Caco-2 (cell line): ENCODE measurements at places on chromosomes 1 and 21. TPM values are rescaled to one million over a fixed set of nuclear protein-coding genes. Genes with fewer than 3 reads are reported as not detected.

Gene BEND5
- 0.57 TPM in 1 of 2 replicates, not detected in the other for total RNA-seq

Gene SAMSN1
- total RNA-seq: not detected in 2 replicates

Gene SUSD4
- total RNA-seq: 31.4 and 36.7 TPM in 2 replicates

Gene C1orf94
- not detected in 2 replicates for total RNA-seq

Gene SPRR2G
- total RNA-seq: not detected in 2 replicates

Gene MX2
- 0.63 and 0.84 TPM in 2 replicates for total RNA-seq

Gene DNAJC28
- 2.5 and 2.7 TPM in 2 replicates for total RNA-seq

Gene RHD
- not detected in 2 replicates for total RNA-seq

Gene HLX
- 0.28 TPM in 1 of 2 replicates, not detected in the other for total RNA-seq

Gene PIK3R3
- 2.2 and 3.6 TPM in 2 replicates for total RNA-seq

Gene PRAMEF6
- total RNA-seq: not detected in 2 replicates

Gene CLIC6
- not detected in 2 replicates for total RNA-seq

DNA sequence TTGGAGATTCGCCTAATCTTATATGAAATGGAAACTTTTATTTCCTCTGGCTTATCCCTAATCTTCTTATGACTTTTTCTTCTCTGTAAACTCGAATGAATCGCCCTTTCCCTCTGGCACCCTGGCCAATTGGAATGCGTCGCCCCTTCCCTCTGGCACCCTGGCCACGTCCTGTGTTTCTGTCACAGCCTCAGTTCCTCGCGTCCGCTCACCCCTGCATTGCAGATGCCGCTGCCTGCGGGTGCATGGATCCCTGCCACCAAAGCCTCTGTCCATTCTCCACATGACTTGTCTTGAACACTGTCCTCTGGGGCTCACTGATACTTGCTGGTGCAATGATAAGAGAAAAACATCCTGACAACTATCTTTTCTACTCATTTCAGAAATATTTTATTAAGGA, 104.6 kb downstream of the ADARB1 start:
- DNase-seq: no peak

- peak; percentile 86 for DNase-seq
Observed at GRCh38 chr1:22689505-22689904, 21.1 kb upstream of the EPHB2 start.

DNA sequence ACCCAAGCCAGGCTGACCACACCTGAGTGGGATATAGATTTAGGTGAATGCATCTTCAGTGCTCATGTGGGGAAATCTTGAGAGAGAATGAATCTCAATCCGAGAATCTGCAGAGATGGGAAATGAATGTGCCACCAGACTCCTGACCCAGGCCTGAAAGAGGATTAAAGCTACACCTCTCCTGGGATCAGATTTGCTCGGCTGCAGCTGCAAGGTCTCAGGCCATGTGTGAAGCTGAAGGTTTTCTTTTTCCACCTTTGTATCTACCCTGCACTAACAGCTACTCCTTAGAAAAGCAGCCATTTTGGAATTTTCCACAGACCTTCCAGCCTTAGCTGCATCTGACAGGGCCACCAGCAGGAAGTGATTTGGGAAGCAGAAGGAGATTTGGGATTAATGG, 18.3 kb downstream of the GPR3 start:
- DNase-seq: no peak

DNA sequence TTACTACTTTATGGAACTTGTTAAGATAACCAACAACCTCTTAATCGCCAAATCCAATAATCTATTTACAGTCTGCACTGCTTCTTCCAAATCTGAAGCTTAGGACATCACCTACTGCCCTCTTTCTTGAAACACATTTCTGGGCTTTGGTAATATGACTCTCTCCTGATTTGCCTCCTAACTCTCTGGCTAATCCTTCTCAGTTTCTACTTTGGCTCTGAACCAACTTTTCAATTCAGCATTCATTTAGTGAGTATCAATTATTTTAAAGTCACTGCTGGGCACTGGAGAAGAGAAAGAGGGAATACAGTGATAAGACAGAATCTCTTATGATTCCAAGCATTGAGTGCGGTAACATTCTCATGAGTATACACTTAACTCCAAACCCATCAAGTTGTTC, 275.0 kb downstream of the AKT3 start:
- no peak for DNase-seq

DNA sequence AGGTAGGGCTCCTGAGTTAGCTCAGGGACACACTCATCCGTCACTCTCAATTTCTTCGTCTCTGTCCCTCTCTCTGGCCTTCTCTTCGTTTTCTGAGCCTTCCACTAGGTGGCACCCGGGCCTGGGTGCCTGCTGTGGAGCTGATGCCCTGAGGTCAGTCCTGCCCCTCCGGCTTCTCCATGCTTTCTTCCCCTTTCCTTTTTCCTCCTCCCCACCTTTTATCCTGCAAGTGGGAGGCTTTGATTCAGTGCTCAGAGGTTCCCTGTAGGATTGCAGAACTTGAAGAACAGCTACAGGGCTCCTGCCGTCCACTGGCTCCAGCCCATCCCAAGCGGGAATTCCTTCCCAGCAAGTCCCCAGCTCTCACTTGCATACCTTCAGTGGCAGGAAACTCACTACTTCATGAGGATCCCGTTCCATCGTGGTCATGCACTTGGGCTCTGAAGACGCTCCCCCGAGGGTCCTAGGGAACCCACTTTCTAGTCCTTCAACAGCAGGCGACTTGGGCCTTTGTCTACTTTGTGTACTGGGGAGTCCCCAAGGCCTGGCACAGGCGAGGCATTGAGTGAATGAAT, 45.6 kb downstream of the SRRM1 start:
- peak; percentile 72 for DNase-seq

GRCh38 chr1:66848193-66848592, 47.1 kb upstream of the INSL5 start:
- no peak for DNase-seq

DNA sequence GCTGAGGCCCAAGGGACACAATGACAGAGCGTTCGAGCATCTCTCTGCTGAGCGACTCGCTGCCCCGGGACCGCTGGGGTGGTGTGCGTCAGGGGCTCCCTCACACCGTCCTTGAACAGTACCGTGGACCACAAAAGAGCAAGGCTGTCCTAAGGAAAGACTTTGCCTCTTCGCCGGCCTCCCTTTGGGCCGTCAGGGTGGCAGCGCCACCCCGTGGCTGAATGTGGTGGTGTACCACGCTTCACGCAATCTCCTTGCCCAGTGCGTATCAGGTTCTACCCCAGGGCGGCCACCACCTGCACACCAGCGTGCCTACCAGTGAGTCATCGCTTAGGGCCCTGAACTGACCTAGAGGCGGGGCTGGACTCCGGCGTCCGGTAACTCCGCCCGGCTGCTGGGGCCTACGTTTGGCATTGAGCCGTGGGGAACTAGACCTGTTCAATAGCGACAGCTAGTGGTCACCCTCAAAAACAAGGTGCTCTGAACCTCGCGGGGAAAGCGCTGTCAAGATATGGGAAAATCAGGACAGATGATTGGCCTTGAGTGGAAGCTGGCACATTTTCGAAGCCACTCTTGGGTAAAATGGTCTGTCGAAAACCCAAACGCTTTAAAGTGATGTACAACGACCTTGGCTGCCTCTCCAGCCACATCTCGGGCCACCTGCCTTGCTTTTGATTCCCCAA, 8.1 kb upstream of the TRAF3IP3 start:
- peak; percentile 93 for DNase-seq

DNA sequence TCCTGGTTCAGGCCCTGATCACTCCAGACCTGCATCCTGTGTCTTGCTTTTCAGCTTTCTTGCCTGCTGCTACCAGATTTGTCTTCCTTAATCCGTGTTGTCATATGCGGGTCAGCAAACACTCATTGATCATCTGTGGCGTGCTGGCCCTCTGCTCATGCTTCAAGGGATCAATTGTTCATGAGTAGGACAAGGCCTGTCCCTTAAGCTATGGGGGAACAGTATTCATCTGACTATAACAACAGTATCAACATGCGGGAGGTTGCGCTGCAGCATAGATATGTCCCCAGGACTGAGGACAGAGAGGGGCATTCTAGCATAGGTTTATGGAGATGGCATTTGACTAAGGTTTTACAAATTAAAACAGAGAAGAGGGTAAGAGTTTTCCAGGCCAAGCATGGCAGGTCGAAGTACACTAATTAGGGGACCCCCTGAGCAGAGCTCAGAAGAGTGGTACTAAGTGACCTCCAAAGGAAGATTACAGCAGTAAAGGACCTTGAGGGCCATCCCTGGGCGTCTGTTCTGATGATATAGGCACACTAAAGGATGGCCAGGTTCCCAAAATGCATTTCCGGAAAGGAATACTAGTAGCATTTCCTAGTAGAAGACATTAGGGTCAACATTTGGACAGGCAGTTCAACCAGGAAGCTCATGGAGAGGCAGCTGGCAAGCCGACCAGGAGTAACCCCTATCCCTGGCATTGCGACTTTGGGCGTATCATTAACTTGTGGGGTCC, 811 bp upstream of the ZNF672 start:
- no peak for DNase-seq

GRCh38 chr1:231733672-231734071, 107.1 kb downstream of the DISC1 start:
- DNase-seq: no peak

GRCh38 chr1:224582041-224582440, 34.1 kb upstream of the CNIH3 start:
- DNase-seq: no peak

- DNase-seq: no peak
Observed at GRCh38 chr21:42242611-42243010, 23.7 kb downstream of the ABCG1 start.

DNA sequence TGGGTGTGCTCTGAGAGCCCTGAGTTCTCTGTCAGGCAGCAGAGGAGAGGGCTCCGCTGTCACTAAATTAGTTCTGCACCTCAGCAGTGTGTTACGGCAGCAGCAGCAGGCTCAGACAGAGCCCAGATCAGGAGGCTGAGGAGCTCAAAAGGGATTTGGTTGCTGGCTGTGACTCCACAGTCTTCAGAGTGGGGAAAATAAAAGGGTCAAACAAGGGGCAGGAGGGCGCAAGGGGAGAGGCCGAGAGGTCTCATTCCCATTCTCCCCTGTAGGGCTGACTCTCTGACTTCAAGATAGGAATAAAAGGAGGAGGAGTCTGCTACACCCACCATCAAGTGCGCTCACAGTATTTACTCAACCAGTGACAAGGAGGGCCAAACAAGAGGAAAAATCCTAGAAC, 9.2 kb upstream of the SLC45A3 start:
- no peak for DNase-seq

DNA sequence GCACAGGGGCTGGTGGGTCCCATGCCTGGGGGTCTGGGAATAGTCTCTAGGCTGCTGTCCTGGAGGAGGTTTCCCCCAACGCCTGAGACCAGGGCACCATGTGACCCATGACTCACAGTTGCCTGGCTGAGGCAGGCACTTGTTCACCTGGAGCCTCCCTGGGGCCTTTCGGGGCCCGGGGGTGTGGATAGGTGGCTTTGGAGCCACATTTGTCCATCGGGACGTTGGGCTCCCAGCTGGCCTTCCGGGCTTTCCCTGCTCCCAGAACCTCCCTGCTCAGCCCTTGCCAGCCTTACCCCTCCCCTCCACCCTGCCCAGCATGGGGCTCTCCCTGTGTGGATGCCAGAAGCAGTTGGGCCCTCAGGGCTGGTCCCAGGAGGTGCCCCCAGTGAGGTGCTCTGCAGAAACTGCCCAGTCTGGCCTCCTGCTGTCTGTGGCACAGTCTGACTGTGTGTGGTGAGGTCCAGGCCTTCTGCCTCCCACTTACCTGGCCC, 14.2 kb downstream of the COL6A1 start:
- DNase-seq: no peak

GRCh38 chr1:227545361-227545760, 18.0 kb upstream of the ZNF678 start:
- DNase-seq: no peak

DNA sequence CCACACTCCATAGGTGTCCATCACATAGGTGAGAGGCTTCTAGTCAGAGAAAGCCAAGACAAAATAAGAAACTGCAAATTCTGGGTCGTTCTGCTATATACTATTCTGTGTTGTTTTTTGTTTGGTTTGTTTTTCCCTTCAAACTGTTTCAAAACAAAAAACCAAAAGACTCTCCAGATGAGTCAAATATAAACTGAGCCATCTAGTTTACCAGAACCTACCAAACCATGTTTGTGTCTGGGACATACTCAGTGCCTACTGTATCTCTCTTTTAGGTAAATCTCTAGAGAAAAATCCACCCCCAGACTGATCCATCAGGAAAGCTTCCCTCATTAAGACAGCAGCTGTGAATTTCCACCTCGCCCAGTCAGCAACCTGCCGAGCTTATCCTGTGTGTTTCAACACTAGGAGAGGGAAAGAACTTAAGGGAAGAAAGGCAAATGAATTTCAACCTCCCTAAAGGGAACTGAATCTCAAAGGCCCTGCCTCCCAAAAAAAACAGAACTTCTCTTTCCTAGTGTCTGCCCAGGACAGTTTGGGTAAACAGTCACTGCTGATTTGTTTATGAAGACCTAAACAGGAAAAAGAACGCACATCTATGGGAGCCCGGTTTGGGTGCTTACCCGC, 17.2 kb downstream of the PPT1 start:
- no peak for DNase-seq

DNA sequence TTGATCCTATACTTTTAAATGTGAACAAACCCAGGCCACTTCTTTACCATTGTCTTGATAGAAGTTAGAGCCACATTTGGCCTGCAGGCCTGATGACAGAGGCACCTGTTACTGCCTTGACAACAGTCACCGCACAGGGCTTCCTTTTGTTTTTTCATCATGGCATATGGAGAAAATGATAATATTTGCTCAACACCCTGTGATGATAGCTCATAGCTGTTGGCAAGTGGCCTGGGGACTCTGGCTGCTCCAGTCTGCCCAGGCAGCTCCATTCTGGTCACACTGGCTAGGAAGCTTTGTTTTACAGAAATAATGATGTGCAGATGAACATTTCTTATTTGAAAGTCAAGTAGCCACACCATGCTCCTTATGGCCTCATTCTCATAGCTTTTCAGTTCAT, 89.6 kb upstream of the GPR88 start:
- no peak for DNase-seq

- no peak for DNase-seq
Observed at GRCh38 chr1:111736548-111737215, 2.5 kb downstream of the INKA2 start.

DNA sequence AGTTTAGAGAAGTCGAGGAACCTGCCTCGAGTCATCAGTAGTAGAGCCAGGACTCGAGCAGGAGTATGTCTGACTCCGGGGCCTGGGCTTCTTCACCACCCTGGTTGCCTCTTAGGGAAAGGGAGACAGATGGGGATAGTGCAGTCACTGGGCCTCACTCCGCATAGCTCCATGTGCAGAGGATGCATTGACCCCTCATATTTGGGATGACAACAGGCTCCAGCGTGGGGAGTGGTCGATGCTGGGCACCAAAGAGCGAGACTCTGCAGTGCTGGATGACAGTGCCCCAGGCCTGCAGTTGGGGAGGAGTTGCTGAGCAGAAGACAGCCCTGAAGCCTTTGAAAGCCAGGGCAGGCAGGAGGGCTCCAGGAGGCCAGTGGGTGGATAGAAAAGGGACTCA, 20.8 kb upstream of the TENT5C start:
- DNase-seq: no peak
